ENCODE measurements at places on chromosomes 12 and 14. TPM values are rescaled to one million over a fixed set of nuclear protein-coding genes. Genes with fewer than 3 reads are reported as not detected.

FGD4 gene
- 0.76 TPM for total RNA-seq

MANSC4 gene
- total RNA-seq: not detected

CCDC196 gene
- not detected for total RNA-seq

TEDC1 gene
- 56.8 TPM for total RNA-seq

KRT73 gene
- total RNA-seq: not detected

LRIG3 gene
- total RNA-seq: not detected

PLEKHD1 gene
- total RNA-seq: 0.12 TPM

CHMP4A gene
- 82.5 TPM for total RNA-seq

KCNH5 gene
- not detected for total RNA-seq

SLCO1C1 gene
- not detected for total RNA-seq

LTBP2 gene
- 0.12 TPM for total RNA-seq

LRRK2 gene
- total RNA-seq: 0.80 TPM

TROAP gene
- total RNA-seq: 107 TPM

SERPINA10 gene
- total RNA-seq: not detected

PLA2G1B gene
- not detected for total RNA-seq

BCAT1 gene
- 18.9 TPM for total RNA-seq

FOXN4 gene
- not detected for total RNA-seq

KRT77 gene
- not detected for total RNA-seq

AMIGO2 gene
- total RNA-seq: 11.6 TPM

Measured in activated CD8-positive, alpha-beta memory T cell treated with anti-CD3 and anti-CD28 coated beads, Interleukin-2, amount 10 ng/mL, durations not matched to agents 7 days and 5 days (primary cell).